ENCODE measurements at places on chromosomes 13 and 19.
A peak's percentile ranks its signal among the peaks of the same experiment; 100 is the strongest.

DNA sequence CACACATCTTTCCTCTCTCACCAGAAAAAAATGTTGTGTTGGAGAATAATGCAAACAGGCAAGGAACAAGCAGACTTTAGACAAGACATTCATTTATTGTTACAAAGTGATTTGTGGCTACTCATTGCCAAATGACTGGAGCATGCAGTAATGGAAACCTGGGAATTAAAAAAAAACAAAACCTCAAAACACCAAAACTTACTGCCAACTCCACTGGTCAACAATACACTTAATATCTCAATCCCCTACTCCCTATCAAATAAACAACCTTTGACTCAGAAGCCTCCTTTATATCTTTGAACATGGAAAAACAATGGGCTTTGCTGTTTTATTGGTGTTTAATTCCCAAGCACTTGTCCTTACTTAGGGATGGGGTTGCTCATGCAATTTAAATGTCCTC is 112.8 kb downstream of the POSTN start:
- DNase-seq = no peak

DNA sequence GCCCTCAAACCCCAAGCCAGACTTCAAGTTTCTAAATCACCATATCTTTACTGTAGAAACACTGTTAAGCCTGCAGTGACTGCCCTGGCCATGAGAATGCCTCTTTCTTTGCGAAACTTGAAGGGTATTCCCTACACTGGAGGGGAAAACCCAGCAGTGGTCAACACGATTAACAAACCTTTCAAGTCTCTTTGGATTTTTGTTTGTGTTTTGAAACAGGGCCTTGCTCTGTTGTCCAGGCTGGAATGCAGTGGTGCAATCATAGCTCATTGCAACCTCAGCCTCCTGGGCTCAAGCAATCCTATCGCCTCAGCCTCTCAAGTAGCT is 17.4 kb upstream of the POMP start:
- DNase-seq = no peak

DNA sequence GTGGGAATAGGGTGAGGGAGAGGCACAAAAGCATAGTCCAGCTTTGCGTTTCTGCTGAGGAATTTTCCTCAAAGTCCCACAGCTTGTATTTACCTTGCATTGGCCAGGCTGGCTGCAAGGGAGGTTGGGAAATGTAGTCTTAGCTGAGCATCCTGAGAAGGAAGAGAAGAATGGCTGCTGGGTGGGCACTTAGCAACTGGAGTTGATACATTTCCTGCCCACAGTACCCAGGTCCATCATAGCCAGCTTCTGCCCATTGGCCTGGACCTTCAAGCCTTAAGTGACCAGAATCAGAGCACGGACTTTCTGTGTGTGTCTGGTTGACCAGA is 112.4 kb downstream of the SIPA1L3 start:
- DNase-seq = no peak

DNA sequence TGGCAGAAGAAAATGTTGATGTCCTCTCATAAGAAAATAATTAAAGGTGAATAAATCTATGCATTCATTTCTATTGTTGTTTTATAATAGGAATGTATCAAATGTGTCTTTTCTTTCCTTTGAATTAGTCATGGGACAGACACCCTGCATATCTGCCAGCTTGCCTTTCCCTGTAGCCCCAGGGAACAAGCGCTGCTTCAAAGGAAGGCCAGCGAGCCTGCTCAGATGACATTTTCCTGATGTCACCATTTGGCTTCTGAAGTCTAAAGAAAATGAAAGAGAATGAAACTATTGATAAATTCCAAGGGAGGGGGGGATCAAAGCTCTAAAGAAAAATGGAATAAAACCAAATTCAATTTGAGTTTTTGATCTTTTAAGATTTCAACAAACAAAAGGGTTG is 574.8 kb downstream of the IRS2 start:
- DNase-seq = no peak

DNA sequence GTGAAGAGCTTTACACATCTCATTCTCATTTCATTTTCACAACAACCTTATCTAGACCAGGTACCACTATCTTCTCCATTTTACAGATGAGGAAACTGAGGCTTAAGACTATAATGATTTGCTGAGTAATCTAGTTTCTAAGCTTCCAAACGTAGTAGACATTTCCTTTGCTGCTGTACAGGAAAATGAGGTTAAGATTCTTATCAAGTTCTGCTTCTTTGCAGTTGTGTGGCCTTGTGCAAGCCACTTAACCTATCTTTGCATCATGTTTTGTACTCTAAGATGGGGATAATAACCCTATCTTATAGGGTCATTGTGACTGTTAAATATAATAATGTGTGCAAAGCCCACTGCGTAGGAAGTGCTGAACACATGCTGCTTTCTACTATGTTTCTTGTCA is 307.9 kb downstream of the HS6ST3 start:
- no peak for DNase-seq

GRCh38 chr13:112248406-112248760 is 127.8 kb upstream of the SPACA7 start:
- DNase-seq = no peak

GRCh38 chr19:29450812-29451211 is 75.0 kb upstream of the VSTM2B start:
- DNase-seq = no peak

DNA sequence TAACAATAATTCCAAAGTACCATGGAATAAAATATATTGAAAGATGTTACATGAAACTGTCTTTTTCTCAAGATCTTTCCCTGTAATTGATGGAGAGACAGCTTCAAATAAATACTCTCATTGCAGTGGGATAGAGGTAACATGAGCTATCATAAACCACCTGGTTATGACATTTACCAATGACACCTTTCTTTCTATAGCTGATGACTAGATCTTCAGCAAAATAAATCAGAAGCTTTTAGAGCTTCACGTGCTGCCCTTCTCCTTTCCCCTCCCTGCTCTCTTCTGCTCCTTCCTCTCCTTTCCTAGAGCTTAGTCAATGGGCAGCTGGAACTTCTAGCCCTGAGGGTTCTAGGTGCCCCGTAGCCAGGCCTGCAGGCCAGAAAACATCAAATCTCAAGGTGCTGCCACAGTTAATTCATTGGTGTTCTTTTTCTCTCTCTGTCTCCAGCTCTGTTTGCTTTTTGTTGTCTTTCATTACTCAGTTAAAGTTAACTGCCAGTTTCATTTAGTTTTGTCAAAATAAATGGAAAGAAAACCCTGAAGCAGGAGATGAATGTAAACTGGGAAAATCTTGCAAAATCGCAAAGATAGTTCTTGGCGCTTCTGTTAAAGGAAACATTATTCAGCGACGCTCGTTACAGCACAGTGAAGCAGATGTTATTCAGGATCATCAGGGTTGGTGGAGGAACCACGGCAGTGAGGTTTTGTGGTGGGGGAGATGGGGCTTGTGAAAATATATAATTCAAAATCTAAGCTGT is 8.3 kb upstream of the METTL21C start:
- no peak for DNase-seq

GRCh38 chr19:40594255-40594654 is 6.9 kb upstream of the LTBP4 start:
- DNase-seq = no peak

- DNase-seq = no peak
These were observed 1674.2 kb downstream of the PCDH9 start for GRCh38 chr13:65555962-65556361.

- DNase-seq = peak; percentile 36
These were observed 1.1 kb downstream of the MAB21L1 start for GRCh38 chr13:35475212-35475959.

GRCh38 chr13:34884366-34884765 is 57.7 kb upstream of the NBEA start:
- DNase-seq = no peak

- no peak for DNase-seq
These were observed 51.5 kb upstream of the WDFY2 start for GRCh38 chr13:51532736-51533197.

DNA sequence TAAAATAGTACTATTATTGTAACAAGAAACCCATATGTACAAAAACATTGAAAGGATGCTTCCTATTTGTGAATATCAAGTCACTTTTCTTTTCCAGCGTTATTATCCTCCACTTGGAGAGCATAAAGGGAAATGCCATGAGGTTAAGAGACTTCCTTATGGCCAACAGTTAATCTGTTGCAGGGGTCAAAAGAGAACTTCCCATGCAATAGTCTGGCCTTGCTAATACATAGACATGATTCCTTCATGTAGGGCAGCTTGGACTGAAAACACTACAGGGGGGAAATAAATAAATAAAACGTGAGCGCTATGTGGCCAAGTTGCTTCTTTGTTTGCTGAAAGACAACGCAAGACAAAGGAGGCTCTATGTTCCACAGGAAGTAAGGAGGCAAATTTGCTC is 269.1 kb upstream of the EDNRB start:
- no peak for DNase-seq

DNA sequence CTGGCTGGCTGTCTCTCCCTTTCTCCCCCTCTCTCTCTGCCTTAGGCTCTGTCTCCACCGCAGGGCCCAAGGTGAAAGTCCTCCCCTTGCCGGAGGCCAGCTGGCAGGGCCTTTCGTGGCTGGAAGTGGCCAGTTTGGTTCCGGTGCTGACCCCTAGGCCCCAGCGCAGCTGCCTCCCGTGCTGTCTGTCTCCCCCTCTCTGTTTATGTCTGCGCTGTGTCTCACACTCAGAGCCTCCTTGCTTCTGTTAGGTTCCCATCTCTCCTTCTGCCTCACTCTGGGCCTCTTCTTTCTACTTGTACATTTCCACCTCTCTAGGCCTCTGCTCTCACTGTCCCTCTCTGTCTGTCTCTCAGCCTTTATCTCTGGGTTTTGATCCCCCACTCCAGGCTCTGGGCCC is 13.1 kb downstream of the CCDC97 start:
- DNase-seq = no peak

DNA sequence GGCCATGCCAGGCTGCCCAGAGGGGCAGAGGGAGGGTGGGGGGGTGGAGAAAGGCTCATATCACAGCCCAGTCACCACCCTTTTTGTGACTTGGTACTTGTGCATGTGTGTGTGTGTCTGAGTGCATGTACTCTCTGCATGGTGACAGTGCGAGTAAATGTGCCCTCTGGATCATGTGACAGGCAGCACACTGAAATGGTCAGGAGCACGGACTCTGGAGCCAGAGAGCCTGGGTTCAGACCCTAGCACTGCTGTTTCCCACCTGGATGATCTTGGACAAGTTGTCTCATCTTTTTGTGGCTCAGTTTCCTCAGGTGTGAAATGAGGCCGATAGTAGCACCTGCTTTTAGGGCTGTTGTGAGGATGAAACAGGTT is 2.0 kb downstream of the CIC start:
- no peak for DNase-seq

DNA sequence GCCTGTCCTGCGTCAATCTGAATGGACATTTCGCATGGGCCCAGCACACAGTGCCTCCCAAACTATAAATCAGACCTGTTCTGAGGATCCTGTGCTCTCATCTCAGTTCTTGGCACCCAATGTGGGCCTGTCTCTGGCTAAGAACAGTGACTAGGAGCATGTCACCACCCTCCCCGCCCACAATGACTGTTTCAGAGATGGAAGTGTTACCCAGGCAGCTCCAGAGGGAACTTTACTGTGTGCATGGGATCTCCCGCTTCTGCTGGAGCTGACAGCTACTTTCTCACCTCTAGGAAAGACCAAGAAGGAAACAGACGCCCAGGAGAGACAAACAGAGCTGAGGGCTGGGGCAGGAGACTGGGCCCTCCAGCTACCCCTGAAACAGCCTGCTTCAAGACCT is 45.0 kb downstream of the KCTD15 start:
- DNase-seq = no peak

GRCh38 chr13:91401920-91402319 is 3.5 kb downstream of the GPC5 start:
- no peak for DNase-seq

- no peak for DNase-seq
These were observed 358.3 kb downstream of the KLF5 start for GRCh38 chr13:73417012-73417615.

DNA sequence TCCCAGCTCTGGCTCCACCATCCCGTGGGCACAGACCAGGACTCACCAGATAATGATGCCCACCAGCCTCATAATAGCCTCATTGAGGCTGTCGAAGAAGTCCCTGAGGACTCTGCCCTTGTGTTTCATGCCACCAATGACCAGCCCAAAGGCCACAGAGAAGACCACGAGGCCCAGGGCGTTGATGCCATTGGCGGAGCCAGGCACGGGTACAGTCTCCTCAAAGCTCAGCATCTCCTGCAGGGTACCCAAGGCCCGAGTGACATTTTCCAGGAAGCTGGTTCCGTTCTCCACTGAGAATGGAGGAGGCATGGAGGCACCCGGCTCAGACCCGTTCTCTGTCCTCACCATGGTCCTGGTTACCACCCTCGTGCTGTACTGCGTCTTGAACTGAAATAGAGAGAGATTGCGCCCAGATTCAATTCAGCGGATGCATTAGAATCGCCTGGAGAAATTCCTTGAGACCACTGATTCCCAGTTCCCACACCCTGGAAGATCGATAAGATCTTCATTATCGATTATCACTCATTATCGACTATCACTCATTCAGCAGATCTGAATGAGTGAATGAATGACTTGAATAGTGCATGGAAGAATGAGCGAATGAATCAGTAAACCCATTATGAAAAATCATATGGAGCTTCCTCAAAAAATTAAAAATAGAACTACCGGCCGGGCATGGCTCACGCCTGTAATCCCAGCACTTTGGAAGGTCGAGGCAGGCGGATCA is 17.5 kb downstream of the SLC1A6 start:
- no peak for DNase-seq

DNA sequence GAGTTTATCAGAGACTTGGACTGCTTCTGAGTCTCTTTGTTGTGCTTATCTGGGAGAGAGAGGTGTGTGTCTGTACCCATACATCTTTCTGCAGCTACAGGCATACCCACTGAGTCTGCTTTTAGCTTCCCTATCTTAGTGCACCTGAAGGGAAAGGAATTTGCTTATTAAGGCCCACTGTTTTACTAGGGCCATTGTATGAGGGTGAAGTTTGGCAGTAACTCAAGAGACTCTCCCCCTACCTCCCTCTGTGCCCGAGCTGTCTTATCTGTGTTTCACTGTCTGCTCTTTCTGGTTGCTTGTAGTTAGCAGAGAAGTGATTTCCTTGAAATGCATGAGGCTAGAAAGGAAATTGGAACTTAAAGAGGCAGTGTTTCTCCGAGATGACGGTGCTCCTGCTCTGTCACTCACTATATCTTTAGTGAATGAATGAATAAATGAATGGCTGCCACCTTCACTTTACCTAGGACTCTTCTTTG is 678 bp upstream of the CD33 start:
- no peak for DNase-seq

- no peak for DNase-seq
These were observed 440.9 kb downstream of the TSHZ3 start for GRCh38 chr19:30908262-30908771.

- no peak for DNase-seq
These were observed 93.6 kb downstream of the GPC5 start for GRCh38 chr13:91491980-91492379.
